Pancreas (tissue), 10 donors: ENCODE measurements at places on chromosomes 6 and 20. TPM values are rescaled to one million over a fixed set of nuclear protein-coding genes. Genes with fewer than 3 reads are reported as not detected.

Gene RUNX2
- total RNA-seq = 0.22 TPM

Gene NKAIN2
- not detected for total RNA-seq

Gene UNC5CL
- 7.2 TPM for total RNA-seq

GRCh38 chr6:6681075-6681849 is 92.7 kb downstream of the LY86 start:
- DNase-seq = no peak

- no peak for DNase-seq
Measured at GRCh38 chr6:9332241-9332780, 897.0 kb upstream of the SLC35B3 start.

GRCh38 chr20:22525821-22526220 is 58.6 kb downstream of the FOXA2 start:
- DNase-seq = no peak

GRCh38 chr6:30029588-30029987 is 31.5 kb upstream of the POLR1H start:
- DNase-seq = no peak

- DNase-seq = no peak
Measured at GRCh38 chr6:15375638-15376290, 129.9 kb downstream of the JARID2 start.

GRCh38 chr6:35731736-35732532 is 4.9 kb upstream of the ARMC12 start:
- DNase-seq = peak; percentile 97
